ENCODE measurements at places on chromosomes 2 and 18.

- no peak for DNase-seq
These were observed 23.8 kb upstream of the MAL start for GRCh38 chr2:95001701-95002100.

GRCh38 chr18:64180171-64180570 lies 31.3 kb upstream of the LINC00305 start:
- DNase-seq = no peak

- DNase-seq = no peak
These were observed 62.4 kb downstream of the GTF3C3 start for GRCh38 chr2:196737046-196737445.

GRCh38 chr2:53600815-53601214 lies 166.8 kb upstream of the CHAC2 start:
- no peak for DNase-seq
